ENCODE measurements at places on chromosomes 16 and 17. TPM values are rescaled to one million over a fixed set of nuclear protein-coding genes. Genes with fewer than 3 reads are reported as not detected.

ITGA3 gene
- 12.5 TPM for total RNA-seq

- no peak overlapping the region for H3K27ac ChIP-seq
- no peaks in the 10 kb centered on the region for H3K36me3 ChIP-seq
- H3K4me3 ChIP-seq = no peak overlapping the region
Measured at GRCh38 chr17:50440172-50440837, 14.3 kb downstream of the ACSF2 start.

DNA sequence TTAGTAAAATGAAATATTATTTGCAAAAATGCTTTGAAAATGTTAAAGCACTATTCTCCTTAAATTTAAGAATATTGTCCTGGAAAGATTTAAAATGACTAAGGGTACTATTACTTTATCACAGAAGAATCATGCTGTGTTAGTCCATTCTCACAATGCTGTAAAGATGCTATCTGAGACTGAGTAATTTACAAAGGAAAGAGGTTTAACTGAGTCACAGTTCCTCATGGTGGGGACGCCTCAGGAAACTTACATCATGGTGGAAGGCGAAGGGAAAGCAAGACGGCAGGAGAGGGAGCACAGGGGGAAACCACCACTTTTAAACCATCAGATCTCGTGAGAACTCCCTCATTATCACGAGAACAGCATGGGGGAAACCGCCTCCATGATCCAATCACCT, 245.6 kb downstream of the IRX3 start:
- no peaks in the 10 kb centered on the region for H3K36me3 ChIP-seq
- H3K27ac ChIP-seq = no peak overlapping the region
- H3K4me1 ChIP-seq = no peaks in the 10 kb centered on the region
- no peak for DNase-seq
- H3K4me3 ChIP-seq = no peak overlapping the region

SLFN12L gene
- 48.8 TPM for total RNA-seq

GRCh38 chr16:13269905-13270528, 368.6 kb downstream of the SHISA9 start:
- H3K4me1 ChIP-seq = no peaks in the 10 kb centered on the region
- H3K27me3 ChIP-seq = no peaks in the 10 kb centered on the region
- DNase-seq = no peak
- H3K4me3 ChIP-seq = no peak overlapping the region
- no peaks in the 10 kb centered on the region for H3K36me3 ChIP-seq

DNA sequence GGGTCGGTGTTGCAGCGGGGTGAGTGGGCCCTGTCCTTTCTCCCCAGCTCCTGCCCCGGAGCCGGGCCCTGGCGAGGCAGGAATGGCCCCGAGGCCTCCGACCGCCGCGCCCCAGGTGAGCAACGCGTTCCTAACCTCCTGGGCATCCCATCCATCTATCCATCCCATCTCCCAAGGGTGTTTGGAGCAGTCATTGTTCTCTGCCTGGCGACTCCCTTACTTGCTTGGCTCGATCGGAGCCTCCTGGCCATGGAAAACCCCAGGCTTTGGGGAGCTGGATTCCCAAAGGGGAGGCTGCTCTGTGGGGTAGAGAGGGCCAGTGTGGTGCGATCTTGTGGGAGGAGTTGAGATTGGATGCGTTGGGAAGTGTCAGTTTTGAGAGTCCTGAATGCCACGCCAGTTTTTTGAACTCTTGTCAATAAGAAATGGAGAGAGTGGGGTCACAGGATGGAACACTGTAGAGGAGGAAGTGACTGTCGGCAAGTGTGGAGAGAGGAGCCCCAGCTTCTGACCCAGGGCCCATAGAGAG, 684 bp downstream of the ZFP90 start:
- no peak for DNase-seq
- no peaks in the 10 kb centered on the region for H3K36me3 ChIP-seq
- H3K4me1 ChIP-seq = peaks cover 13% of the 10 kb centered on the region
- H3K27me3 ChIP-seq = no peaks in the 10 kb centered on the region

DNA sequence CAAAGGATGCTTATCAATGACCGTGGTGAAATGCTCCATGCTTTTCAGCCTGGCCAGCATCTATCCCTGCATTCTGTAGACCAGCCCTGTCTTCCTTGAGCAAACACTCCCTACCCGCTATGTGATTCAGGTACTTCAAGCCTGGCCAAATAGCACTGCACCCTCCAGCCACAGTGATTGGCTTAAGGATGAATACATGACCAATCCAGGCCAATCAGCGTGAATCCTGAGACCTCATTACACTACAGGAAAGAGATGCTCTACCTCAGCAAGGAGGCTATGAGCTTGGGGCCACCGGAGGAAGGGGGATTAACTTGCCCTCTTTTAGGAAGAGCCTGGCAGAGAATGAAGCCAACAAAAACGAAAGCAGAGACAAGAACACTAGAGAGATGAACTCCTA, 162.5 kb downstream of the ZNF423 start:
- H3K36me3 ChIP-seq = no peaks in the 10 kb centered on the region
- H3K27me3 ChIP-seq = no peaks in the 10 kb centered on the region
- H3K27ac ChIP-seq = no peak overlapping the region
- DNase-seq = no peak
- no peak overlapping the region for H3K4me3 ChIP-seq

NME1 gene
- total RNA-seq = 404 TPM

DNA sequence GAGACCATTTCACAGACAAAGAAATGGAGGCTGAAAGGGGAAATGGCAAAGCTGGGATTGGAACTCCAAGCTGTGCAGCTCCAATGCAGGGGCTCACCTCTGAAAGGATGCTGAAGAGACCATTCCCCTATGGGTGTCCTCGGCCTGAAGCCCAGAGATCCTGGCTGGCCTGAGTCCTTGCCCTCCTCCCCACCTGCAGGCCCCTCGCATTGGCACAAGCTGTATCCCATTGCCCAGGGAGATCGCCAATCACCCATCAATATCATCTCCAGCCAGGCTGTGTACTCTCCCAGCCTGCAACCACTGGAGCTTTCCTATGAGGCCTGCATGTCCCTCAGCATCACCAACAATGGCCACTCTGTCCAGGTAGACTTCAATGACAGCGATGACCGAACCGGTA, 2.6 kb downstream of the CA7 start:
- peaks cover 15% of the 10 kb centered on the region for H3K27me3 ChIP-seq
- H3K36me3 ChIP-seq = no peaks in the 10 kb centered on the region
- no peak overlapping the region for H3K4me3 ChIP-seq
- no peak for DNase-seq

DNA sequence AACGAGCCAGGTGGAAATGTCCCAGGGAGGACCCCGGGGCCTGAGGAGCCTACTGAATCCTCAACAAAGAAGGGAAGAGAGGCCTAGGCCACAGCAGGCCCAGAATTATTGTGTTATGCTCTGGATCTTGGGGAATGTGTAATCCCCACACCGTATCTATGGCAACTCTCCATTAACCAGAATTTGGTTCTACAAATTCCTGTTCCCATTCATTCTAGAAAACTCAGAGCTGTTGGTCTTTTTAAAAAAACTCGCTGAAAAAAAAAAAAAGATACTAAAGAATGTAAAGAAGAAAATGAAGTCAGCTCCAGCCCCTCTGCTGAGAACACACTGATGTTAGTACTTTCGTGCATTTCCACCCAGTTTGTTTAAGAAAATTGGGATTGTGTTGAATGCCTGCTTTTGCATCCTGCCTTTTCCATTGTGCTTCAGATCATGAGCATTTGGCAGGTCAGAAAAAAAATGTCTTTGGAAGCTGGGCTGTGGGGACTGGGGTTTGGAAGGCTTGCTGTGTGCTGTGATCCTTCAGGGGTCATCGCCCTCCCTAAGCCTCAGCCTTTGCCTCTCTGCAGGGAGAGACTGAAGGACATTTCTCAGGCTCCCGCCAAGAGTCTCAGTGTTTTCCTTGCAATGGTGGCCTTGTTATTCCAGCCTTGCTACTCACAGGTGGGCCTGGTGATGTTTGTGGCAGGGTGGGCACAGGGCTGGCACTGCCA, 69.5 kb downstream of the SREBF1 start:
- no peaks in the 10 kb centered on the region for H3K36me3 ChIP-seq
- DNase-seq = no peak
- no peaks in the 10 kb centered on the region for H3K27me3 ChIP-seq
- no peak overlapping the region for H3K27ac ChIP-seq
- H3K4me1 ChIP-seq = peaks cover 5% of the 10 kb centered on the region

DNA sequence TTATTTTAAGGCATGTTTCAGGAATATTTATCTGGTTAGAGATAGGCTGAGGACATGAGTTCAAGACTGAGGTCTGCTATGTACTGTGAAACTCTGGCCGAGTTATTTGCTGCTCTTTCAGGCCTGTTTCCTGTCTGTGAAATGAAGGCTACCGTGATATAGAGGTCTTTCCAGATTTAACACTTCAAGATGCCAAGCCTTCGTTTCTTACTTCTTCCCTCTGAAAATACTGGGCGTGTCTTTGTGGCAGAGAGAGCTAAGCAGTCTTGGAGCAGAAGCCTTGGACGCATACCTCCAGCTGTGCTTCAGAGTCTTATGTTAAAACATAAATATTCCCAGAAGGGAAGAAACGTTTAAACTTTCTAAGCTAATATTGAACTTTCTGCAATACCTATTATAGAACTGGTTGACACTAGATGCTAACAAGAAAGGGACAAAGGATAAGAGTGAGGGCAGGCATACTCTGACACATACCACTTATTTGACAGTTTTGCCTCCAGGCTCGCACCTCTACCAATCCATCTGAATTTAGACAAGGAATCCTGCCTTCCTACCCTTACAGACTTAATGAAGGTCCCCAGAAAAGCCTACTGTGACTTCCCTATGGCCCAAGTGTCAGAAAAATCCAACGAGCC, 17.5 kb downstream of the WIPI1 start:
- H3K4me1 ChIP-seq = peaks cover 33% of the 10 kb centered on the region
- H3K36me3 ChIP-seq = no peaks in the 10 kb centered on the region
- no peak for DNase-seq

- no peaks in the 10 kb centered on the region for H3K27me3 ChIP-seq
- no peaks in the 10 kb centered on the region for H3K4me1 ChIP-seq
- H3K4me3 ChIP-seq = no peak overlapping the region
- no peaks in the 10 kb centered on the region for H3K36me3 ChIP-seq
- no peak overlapping the region for H3K27ac ChIP-seq
Measured at GRCh38 chr17:27768858-27769410, 31.4 kb downstream of the NOS2 start.

ARMC5 gene
- 15.9 TPM for total RNA-seq

DNA sequence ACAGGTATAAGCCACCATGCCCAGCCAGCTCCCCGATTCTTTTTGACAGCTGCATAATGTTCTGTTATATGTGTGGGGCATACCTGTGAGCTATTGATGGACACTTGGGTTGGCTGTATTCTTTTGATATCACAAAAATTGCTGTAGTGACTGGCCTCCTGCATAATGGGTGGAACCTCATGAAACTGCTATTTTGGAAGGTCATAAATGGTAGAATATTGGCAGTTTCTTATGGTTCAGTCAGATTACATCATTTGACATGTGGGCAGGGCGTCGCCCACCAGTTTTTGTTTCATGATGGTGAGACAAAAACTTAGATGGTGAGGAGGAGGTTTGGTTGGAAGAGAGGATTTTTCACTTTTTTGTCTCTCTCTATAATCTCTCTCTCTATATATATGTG, 26.7 kb upstream of the POLR3E start:
- H3K36me3 ChIP-seq = peaks cover 5% of the 10 kb centered on the region
- no peak overlapping the region for H3K27ac ChIP-seq
- H3K4me3 ChIP-seq = no peak overlapping the region
- no peaks in the 10 kb centered on the region for H3K4me1 ChIP-seq
- no peak for DNase-seq

GRCh38 chr17:37789771-37790541, 45.1 kb upstream of the HNF1B start:
- H3K4me1 ChIP-seq = no peaks in the 10 kb centered on the region
- H3K27ac ChIP-seq = no peak overlapping the region
- H3K36me3 ChIP-seq = no peaks in the 10 kb centered on the region

GJC1 gene
- 9.4 TPM for total RNA-seq

PERCC1 gene
- 0.48 TPM for total RNA-seq

GRCh38 chr16:46607529-46607928, 13.7 kb downstream of the SHCBP1 start:
- no peaks in the 10 kb centered on the region for H3K36me3 ChIP-seq
- peak; percentile 24 for DNase-seq
- no peaks in the 10 kb centered on the region for H3K27me3 ChIP-seq
- no peak overlapping the region for H3K4me3 ChIP-seq
- H3K4me1 ChIP-seq = no peaks in the 10 kb centered on the region
- H3K27ac ChIP-seq = no peak overlapping the region

KCNH4 gene
- 1.7 TPM for total RNA-seq

DNA sequence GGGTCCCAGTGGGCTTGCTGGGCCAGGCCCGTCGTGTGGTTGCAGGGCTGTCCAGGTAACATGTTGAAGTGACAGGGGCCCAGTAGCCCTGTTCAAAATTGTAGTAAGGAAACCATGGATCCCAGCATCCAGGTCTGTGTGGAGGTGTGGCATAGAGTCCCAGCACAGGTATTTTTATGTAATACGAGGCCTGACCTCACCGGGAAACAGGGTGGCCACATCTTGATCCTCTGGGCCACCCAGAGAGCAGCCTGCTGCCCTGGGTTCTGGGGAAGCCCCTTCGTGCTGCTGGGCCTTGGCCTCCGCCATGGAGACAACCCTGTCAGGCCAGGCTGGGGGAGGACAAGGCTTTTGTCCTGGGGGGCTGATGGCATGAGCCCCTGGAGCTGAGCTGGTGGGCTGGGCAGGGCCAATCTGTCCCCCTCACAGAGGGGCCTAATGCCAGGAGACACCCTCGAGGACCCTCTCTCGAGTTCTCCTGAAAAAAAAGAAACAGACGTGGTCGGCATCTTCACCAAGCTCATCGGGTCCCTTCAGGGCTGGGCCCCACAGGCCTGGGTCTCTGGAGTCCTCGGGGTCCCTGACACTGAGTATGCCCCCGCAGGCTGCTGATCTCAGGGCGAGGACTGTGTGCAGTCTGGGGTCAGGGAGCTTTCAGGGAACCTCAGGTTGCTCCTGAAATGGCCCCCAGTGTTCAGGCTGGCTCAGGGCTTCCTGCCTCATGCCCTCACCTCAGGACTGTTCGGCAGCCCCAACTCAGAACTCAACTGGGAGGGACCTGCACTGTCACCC, 47.8 kb downstream of the TNFRSF13B start:
- H3K27me3 ChIP-seq = no peaks in the 10 kb centered on the region

ARHGDIG gene
- not detected for total RNA-seq

NUDT21 gene
- total RNA-seq = 334 TPM

DNA sequence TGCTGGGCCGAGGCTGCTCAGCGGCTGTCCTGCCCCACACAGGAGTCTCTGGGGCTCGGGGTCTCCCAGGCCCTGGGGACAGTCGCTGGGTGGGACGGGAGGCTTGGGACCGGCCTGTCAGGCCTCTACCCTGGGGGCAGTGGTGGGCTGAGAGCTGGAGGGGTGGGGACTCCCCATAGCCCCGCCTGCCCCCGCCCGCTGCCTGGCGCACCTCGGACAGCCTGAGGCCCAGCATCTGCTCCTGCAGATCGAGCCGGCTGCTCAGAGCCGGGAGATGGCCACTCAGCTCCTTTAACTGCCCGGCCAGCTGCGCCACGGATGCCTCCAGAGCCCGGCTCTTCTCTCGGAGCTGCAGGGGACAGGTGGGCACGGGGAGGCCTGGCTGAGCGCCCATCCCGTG, 6.7 kb downstream of the PERCC1 start:
- H3K4me1 ChIP-seq = no peaks in the 10 kb centered on the region
- no peaks in the 10 kb centered on the region for H3K27me3 ChIP-seq
- no peak for DNase-seq
- H3K27ac ChIP-seq = no peak overlapping the region
- H3K36me3 ChIP-seq = no peaks in the 10 kb centered on the region
